Stimulated activated CD8-positive, alpha-beta memory T cell treated with anti-CD3 and anti-CD28 coated beads, Interleukin-15, amount 100 ng/mL, for 48 hours (primary cell): ENCODE measurements at places on chromosomes 2 and 18.

DNA sequence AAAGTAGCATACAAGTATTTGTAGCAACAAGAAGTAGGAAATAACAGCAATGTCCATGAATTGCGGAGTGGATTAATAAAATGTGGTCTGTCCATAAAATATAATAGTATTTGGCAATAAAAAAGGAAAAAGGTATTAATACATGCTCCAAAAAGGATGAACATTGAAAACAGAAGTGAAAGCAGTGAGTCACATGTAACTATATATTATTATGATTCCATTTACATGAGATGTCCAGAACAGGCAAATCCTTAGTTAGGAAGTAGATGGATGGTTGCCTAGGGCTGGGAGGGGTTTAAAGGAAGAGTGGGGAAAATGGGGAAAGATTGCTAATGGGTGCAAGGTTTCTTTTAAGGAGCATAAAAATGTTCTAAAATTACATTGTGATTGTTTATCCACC, 44.5 kb downstream of the CCDC74A start:
- no peak for DNase-seq

- DNase-seq: no peak
Measured at GRCh38 chr2:210635257-210635656, 78.9 kb downstream of the CPS1 start.

DNA sequence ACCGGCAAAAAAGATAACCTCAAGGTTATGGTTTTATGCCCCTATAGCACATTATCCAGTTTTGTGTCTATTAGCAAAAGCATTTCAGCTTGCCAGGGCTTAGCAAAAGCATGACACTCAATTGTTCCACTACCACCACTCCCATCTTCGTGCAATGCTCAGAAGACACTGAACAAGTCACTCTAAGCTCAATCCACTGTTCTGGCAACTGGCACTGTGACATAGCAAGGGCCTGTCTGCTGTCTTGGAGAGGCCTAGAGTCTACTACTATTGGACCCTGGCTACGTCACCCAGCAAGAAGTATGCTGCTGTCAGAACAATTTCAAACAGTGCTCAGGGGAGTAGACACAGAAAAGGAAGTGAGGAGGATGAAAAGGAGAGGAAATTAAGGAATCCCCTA, 103.5 kb upstream of the PPP1CB start:
- peak; percentile 26 for DNase-seq

DNA sequence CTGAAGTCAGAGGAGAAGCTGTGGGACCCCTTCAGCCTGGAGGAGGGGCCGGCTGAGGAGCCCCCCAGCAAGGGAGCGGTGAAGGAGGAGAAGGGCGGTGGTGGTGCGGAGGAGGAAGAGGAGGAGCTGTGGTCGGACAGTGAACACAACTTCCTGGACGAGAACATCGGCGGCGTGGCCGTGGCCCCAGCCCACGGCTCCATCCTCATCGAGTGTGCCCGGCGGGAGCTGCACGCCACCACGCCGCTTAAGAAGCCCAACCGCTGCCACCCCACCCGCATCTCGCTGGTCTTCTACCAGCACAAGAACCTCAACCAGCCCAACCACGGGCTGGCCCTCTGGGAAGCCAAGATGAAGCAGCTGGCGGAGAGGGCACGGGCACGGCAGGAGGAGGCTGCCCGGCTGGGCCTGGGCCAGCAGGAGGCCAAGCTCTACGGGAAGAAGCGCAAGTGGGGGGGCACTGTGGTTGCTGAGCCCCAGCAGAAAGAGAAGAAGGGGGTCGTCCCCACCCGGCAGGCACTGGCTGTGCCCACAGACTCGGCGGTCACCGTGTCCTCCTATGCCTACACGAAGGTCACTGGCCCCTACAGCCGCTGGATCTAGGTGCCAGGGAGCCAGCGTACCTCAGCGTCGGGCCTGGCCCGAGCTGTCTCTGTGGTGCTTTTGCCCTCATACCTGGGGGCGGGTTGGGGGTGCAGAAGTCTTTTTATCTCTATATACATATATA, 46.0 kb downstream of the BOLA3 start:
- DNase-seq: no peak

GRCh38 chr2:65781756-65782155, 349.4 kb upstream of the SPRED2 start:
- no peak for DNase-seq

DNA sequence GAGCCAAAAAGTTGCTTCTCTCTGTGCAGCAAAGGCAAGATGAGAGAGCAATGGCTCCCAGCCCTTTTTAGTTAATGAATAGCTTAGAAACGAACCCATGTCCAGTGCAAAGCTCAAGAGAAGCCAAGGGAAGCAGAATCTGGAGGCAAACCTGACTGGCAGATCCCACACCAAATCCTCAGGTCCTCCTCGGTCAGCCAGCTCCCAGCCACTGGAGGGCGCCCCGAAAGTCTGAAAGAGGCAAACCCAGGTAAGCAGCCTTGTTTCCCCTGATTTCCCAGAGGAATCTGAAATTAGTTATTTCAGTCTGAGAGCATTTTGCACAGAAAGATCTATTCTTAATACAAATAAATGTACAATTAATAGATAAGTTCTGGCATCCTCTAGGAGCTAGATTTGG, 71.3 kb upstream of the PID1 start:
- no peak for DNase-seq

DNA sequence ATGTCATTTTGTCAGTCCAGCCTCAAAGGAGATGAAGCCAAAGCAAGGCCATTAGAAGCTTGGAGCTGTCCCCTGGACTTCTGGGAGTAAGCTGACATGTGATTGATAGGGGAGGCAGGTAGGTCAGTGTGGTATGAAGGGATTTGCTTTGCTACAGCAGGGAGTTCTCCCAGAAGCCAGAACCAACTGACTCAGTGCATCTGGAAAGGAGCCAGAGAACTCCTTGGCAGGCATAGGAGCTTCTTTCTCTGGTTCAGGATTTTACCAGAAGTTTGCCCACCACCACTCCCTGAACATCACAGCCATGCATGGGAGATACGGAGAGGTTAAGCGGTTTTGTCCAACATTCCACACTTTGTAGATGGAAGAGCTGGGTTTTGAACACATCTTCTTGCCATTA, 24.5 kb upstream of the KCNE4 start:
- DNase-seq: no peak

DNA sequence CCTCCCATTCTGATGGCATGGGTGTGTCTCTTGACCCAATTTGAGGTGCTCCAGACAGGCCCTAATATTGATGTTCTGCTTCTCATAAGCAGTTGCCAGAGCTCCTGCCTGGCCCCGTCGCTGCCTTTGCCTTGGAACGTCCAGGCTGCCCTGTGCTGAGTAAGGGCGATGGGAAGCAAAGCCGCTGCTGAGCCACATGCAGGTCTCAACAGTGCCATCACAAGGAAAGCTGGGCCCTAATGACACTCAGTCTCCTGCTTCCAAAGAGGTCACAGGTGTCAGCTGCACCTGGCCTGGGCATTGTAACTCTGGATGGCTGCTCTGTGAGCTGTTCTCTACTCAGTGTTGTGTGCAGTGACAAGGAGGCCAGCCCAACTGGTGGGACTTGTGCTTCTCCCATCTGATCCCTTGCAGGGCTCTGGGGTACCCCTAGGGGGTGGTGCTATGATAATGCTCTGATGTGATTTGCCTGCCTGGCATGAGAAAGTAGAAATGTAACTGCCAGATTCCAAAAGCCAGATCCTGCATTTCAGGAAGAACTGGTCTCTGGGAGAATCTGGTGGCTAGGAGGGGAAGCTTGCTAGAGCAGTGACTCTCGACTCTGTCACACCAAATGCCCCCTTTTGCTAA, 8.7 kb downstream of the TTC39C start:
- DNase-seq: no peak

GRCh38 chr18:46343456-46343855, 239.3 kb downstream of the HAUS1 start:
- no peak for DNase-seq

GRCh38 chr2:104340879-104341828, 512.8 kb upstream of the POU3F3 start:
- no peak for DNase-seq
